ENCODE measurements at places on chromosomes 7 and 10.

DNA sequence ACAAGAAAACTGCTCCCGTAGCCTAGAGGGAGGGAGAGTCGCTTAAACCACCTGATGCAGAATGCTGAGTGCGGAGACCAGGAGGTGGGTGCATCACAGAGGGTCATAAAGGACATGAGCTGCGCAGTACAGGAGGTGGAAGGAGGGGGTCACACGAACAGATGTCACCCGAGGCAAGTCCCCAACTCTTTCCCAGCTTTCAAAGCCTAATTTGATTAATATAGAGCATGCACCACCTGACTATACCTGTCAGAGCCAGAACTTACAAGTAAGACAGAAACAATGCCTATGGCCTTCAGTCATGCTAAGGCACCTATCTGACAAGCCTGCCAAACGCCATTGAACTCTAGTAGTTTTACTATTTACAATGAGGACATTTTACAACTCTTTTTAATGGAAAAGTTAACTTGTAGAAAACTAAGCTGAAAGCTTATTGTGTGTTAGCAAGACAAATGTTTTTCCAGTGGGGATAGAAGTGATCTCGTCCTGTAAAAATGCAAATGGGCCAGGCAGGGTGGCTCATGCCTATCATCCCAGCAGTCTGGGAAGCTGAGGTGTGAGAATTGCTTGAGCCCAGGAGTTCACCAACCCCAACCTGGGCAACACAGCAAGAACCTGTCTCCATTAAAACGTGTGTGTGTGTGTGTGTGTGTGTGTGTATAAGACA is 1.1 kb upstream of the VOPP1 start:
- DNase-seq: no peak

- DNase-seq: no peak
These were observed 86.6 kb downstream of the NRBF2 start for GRCh38 chr10:63219749-63220148.

GRCh38 chr10:96524741-96525140 is 11.0 kb upstream of the TLL2 start:
- no peak for DNase-seq

DNA sequence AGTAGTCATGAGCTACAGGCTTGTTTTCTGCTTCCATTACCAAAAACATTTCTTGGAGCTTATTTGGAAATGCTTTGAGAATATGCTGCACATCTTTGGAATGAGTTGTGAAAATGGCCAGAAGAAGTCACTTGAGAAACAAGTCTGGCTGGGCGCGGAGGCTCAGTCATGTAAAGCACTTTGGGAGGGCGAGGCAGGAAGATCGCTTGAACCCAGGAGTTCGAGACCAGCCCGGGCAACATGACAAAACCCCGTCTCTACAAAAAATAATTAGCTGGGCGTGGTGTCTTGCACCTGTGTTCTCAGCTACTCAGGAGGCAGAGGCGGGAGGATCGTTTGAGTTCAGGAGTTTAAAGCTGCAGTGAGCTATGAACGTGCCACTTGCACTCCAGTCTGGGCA is 882 bp upstream of the CHCHD1 start:
- no peak for DNase-seq

DNA sequence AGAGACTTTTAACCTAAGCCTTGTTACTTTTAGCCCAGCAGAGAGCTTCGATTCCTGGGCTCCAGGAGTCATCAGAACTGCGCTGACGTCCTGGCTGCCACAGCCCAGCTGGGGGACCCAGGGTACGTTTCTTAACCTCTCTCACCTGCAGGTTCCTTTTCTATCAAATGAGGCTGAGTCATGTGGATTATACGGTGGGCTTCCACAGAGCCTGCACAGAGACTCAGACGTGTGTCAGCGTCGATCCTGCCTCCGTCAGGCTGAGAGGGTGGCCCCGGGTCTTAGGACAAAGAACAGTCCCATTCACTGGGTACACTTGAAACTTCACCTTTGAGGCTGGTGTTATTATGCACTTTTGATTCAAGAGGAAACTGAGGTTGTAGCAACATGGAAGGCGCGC is 100.7 kb upstream of the FGFR2 start:
- DNase-seq: no peak

DNA sequence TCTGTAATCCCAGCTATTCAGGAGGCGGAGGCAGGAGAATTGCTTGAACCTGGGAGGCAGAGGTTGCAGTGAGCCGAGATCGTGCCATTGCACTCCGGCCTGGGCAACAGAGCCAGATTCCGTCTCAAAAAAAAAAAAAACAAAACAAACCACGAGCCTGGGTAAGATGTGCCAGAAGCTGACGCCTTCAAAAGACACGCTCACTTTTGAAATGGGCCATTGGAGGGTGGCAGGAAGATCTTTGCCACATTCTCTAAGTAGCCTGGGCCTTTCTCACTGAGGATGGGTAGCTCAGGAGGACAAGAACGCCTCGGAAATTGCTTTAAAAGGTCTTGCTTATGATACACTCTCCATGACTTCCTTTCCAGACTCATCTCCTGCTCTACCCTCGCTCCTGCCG is 172.7 kb downstream of the SH3PXD2A start:
- DNase-seq: no peak

- DNase-seq: no peak
These were observed 13.6 kb downstream of the HOXA1 start for GRCh38 chr7:27082171-27082570.

DNA sequence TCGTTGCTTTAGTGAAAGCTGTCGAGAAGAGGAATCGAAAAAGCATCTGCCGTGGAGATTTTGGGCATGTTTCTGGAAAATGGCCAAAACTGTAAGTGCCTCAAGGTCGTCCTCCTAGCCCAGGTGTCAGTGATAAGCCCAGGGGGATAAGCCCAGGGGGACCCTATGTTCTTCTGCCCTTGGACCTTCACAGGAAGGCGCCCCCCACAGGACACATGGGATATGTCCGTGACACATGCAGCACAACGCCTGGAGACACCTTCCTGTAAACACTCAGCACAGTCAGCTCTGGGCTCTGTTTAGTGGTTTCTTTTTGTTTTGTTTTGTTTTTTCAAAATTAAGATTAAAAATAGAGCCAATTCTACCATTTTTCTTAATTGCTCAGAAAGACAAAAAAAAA is 272.7 kb downstream of the KLF6 start:
- DNase-seq: no peak
